ENCODE measurements at places on chromosomes 7 and 10.

DNA sequence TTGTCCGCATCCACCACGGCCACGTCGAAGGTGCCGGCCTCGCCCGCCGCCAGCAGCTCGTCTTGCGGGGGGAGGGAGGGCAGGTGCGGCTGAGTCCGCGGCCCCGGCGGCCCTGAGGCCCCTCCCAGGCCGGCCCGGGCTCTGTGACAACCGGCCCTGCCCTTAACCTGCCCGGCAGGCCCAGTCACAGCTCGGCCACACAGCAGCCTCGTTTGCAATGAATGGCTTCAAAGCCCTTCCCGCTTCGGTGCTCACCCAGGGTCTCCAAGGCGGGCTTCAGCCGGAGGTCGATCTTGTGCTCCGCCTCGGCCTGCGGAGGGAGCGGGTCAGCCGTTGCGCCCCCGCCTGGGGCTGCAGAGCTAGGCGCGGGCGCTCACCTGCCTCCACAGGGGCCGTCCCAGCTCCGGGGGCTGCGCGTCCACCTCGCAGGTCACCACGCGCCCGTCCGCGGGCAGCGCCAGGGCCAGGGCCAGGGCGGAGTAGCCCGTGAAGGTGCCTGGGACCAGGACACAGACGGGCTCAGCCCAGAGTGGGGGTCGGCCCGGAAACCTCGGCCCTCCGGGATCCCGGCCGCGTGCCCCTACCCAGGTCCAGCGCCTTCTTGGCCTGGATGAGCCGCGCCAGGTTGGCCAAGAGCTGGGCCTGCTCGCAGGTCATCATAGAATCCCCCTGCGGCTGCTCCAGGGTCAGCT is 928 bp downstream of the COMTD1 start:
- no peak for DNase-seq

GRCh38 chr10:114957673-114958072 is 19.7 kb downstream of the TRUB1 start:
- no peak for DNase-seq

GRCh38 chr7:47328392-47329319 is 253.3 kb downstream of the TNS3 start:
- DNase-seq, result no peak

DNA sequence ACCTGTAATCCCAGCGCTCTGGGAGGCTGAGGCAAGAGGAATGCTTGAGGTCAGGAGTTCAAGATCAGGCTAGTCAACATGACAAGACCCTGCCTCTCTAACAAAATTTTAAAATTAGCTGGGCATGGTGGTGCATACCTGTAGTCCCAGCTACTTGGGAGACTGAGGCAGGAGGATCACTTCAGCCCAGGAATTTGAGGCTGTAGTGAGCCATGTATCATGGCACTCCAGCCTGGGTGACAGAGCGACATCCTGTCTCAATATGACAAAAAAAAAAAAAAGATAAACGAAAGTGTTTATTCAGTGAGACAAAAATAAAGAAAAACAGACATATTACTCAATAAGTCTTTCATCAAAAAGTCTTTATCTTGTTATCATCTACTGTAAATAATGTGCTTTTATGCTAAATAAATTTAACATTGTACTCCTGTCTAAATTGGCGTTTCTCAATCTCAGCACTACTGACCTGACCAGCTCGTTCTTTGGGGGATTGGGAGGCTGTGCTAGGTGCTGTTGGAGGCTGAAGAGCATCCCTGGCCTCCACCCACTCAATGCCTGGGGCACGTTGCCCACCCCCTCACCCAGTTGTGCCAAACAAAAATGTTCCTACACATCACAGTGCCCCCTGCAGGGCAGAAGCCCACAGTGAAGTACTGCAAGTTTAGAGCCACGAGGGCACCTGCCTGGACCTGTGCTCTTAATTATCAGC is 57.7 kb downstream of the NCAPG2 start:
- DNase-seq, result no peak

- DNase-seq, result no peak
These were observed 6.9 kb upstream of the AOC1 start for GRCh38 chr7:150845421-150845861.

- no peak for DNase-seq
These were observed 68.4 kb downstream of the CDHR3 start for GRCh38 chr7:106031300-106032035.

GRCh38 chr10:100072514-100072913 is 9.2 kb downstream of the CPN1 start:
- DNase-seq, result no peak

GRCh38 chr10:65130162-65130758 is 1609.1 kb downstream of the REEP3 start:
- DNase-seq, result no peak

GRCh38 chr10:23204773-23205172 is 12.7 kb downstream of the PTF1A start:
- no peak for DNase-seq
